ENCODE measurements at places on chromosomes 13 and 19.

DNA sequence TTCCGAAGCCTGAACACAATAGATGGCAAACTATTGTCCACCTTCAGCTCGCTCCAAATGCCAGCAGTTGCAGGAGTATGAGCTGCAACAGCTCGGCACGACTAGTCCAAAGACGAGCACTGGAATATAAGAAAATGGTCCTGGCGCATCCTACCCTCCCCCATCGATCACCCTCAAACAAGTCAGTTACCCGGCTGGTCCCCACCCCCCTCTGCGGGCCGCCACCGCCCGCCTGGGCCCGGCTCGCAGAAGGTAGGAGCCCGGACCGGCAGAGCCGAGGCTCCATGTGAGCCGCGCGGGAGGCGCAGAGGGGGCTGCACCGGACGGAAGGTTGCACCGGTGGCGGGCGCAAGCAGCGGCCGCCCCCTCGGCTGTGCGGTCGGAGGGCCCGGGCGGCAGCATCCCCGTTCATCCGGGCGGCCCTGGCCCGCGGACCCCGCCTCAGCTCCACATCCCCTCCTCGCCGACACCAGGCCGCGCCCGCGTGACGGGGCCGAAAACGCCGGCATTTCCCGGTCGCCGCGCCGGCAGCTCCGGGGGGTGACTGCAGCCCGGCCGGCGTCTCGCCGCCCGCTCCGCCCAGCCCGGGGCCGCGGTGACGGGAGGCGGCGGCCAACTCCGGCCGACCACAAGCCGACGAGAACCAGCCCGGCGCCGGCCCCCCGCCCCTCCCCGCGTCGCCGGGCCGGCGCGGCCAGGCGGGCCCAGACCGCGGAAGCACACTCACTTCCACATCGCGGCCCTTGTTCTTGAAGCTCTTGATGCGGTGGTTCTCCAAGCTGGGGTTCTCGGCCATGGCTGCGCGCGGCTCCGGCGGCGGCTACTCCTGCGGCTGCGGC is 552 bp downstream of the KPNA3 start:
- peak; percentile 46 for DNase-seq

GRCh38 chr19:38736036-38736412 is 8.2 kb downstream of the CAPN12 start:
- DNase-seq, result peak; percentile 68

DNA sequence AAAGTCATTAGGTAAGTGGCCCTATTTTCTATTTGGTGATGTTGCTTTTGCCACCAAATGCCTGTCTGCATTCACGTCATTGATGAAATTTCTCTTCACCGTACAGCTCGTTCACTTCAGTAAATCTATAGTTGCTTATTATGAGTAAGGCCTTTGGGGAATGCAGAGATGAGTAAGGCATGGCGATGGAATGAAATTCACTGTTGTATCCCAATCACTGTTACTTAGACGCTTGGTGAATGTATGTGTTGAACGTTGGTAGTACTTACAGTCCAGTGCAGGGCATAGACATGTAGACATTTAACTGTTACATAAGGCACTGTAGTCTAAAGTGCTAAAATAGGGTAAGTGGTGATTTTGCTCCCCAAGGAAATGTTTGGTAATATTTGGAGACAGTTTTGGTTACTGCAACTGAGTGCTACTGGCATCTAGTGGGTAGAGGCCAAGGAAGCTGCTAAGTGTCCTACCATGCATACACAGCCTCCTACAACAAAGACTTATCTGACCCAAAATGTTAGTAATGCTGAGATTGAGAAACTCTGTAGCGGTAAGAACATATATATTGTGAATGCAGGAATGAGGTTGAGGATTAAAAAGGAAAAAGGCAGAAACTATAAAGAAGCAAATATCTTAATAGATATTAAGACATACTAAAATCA is 5.8 kb downstream of the AKAP11 start:
- DNase-seq, result no peak

- no peak for DNase-seq
These were observed 137.5 kb downstream of the SIPA1L3 start for GRCh38 chr19:38044267-38045111.

DNA sequence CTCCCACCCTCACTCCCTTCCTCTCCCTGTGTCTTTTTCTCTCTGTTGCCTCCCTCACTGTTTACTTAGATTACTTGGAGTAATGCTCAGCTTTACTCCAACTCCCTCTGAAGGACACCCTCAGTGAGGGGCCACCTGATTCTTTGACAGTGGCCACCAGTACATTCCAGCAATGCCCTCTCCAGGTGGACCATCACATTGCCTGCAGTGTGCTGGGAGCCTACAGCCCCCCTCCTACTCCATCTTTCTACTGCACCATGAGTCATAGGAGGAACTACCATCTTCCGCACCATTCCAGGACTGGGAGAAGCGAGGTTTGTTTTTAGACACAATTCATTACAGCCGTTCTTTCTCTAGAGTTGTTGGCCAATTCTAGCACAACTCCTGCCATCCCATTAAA is 96.6 kb upstream of the POSTN start:
- no peak for DNase-seq

- DNase-seq, result peak; percentile 88
These were observed 33.9 kb upstream of the CEACAM21 start for GRCh38 chr19:41541990-41542584.

GRCh38 chr19:33948651-33949335 is 152.1 kb downstream of the KCTD15 start:
- DNase-seq, result no peak

DNA sequence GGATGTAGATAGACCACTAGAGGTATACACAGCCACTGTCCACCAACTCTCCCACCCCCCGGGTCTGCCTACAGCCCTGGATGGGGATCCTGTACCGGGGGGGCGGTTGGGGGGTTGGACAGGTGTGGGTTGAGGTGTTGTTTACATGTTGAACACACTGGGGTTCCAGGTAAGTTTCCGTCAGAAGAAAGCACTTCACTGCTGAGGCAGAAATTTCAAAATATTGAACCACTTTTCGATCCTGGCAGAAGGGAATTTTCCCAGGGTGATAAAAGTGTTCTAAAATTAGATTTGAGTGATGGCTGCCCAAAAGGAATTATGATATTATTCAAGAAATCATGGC is 6.6 kb upstream of the CEACAM16 start:
- DNase-seq, result no peak

GRCh38 chr19:4181053-4181508 is 1.3 kb downstream of the SIRT6 start:
- DNase-seq, result no peak

DNA sequence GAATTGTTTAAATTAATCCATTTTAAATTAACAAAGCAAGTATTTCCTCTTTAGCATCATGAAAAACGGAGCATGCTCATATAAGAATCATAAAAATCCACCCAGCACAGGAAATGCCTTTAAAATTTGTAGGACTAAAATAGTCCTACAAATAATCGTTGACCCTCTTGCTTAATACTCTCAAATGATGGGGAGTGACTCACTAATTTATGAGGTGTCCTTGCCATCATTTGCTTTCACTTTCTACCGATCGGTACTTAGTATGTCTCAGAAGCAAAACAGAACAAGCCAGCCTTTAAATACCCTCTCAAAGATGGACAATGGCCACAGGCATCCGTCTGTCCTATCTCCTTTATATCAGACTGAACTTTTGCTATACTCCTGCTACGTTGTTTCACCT is 97.2 kb downstream of the SUCLA2 start:
- DNase-seq, result no peak

DNA sequence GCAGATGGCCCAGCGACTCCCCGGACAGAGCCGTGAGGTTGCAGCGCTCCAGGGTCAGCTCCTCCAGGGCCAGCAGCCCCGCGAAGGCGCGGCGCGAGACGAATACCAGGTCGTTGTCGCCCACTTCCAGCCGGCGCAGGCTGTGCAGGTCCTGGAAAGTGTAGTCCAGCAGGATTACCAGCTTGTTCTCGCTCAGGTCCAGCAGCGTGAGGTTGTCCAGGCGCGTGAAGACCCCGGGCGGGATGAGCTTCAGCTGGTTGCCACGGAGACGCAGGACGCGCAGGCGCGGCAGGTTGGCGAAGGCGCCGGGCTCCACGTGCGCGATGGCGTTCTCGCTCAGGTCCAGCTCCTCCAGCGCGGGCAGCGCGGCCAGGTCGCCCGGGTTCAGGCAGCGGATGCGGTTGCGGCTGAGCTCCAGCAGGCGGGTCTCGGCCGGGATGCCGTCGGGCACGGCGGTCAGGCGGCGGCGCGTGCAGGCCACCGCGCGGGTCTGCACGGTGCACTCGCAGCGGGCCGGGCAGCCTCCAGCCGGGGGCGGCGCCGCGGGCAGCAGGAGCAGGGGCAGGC is 9.3 kb upstream of the PEAK3 start:
- no peak for DNase-seq

DNA sequence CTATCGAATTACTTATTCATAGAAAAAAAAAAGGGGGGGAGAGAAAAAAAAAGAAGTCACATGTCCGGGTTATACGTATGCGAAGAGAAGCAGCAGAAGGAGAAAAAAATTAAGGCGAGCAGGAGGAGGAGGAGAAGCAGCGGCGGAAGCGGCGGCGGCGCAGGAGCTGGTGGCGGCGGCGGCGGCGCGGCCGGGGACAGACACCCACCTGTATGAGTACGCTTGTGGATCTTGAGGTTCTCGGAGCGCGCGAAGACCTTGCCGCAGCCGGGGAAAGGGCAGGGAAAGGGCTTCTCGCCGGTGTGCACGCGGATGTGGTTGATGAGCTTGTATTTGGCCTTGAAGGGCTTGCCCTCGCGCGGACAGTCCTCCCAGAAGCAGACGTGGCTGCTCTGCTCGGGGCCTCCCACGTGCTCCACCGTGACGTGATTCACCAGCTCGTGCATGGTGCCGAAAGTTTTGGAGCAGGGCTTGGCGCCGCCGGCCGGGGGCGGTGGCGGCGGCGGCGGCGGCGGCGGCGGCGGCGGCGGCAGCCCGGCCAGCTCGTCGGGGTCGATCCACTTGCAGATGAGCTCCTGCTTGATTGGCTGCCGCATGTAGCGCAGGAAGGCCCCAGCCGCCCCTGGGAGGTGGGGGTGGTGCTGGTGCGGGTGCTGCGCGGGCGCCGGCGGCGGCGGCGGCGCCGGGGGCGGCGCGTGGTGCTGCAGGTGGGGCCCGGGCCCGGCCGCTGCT is 1.5 kb downstream of the ZIC5 start:
- DNase-seq, result peak; percentile 41
